ENCODE measurements at places on chromosomes 5 and 9. TPM values are rescaled to one million over a fixed set of nuclear protein-coding genes. Genes with fewer than 3 reads are reported as not detected.

Gene SPINK13
- total RNA-seq = not detected

Gene JAKMIP2
- 1.2 TPM for total RNA-seq

Gene MPDZ
- 1.3 TPM for total RNA-seq

Gene CHSY3
- 0.10 TPM for total RNA-seq

Gene IL3
- not detected for total RNA-seq

Gene TCF7
- 193 TPM for total RNA-seq
